D341Med (cell line): ENCODE measurements at places on chromosomes 2 and 18.

DNA sequence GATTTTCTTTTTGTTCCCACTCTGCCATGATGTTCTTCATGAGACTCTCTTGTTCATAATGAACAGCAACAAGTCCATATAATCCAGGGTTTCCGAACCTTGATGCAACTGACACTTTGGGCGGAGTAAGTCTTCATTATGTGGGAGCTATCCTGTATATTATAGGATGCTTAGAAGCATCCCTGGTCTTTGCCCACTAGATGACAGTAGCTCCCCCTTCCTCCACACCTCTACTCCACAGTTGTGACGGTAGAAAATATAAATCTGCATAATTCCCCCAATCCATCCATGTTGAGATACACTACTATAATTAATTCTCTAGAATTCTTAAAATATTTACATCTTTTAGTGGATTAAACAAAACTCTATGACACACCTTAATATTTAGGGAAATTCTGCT lies 482.2 kb upstream of the CELF4 start:
- DNase-seq: peak; percentile 58

DNA sequence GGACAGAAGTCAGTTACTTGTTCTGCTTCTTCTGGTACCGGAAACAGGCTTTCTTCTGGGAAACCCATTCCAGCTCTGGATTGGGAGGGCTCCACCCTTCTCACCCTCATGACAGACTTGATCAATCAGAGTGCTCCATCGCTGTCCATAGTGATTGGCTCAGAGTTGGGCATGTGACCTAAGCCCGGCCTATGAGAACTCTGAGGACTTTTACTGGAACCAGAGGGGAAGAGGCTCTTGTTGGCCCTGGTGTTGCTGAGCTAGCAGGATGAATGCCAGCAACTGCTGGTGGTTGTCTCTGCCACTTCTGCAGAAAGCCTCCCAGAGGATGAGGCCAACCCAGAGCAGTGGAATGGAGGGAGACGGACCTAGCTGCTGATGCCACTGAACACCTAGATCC lies 33.3 kb downstream of the TMEM37 start:
- no peak for DNase-seq

- no peak for DNase-seq
Observed at GRCh38 chr2:59307196-59307595, 1066.1 kb upstream of the FANCL start.

DNA sequence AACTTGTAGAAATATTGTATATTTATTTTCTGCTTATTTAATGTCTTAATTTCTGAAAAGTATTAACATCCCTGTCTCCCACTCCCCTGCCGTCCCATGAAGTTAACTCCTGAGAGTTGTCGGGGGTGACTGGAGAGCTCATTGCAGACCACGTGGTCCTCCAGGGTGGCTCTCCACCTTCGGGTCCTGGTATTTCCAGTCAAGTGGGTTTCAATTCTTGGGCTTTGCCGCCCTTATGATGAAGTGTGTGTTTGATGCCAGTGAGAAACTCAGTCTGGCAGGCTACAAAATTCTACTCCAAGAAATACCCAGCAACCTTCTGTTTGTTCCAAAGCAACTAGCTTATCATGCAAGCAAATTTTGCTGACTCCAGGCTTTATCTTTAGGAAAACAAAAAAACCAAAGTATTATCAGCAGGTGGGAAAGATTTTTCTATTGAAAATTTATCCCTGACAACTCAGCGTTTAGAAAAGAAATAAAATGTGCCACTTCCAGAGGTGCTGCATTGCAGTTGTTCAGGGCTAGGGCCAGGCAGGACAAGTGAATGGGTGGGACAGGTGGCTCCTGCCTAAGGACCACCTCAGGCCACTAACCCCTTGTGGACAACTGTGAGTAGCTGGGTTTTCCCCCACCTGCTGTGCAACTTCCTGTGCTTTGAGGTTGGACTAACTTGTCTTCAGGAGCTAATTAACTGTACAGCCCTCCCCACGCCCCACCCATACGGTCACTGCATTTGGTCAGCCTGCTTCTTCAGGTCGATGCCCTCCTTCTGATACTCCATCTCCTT lies 46.6 kb downstream of the BCL2L11 start:
- no peak for DNase-seq

GRCh38 chr2:98892871-98893270 lies 43.2 kb downstream of the CRACDL start:
- DNase-seq: no peak

GRCh38 chr2:34419856-34420255 lies 820.8 kb upstream of the FAM98A start:
- no peak for DNase-seq

- DNase-seq: no peak
Observed at GRCh38 chr18:2916184-2916583, 69.4 kb downstream of the EMILIN2 start.

GRCh38 chr2:168767258-168767657 lies 35.2 kb upstream of the NOSTRIN start:
- DNase-seq: no peak

GRCh38 chr2:8672940-8673339 lies 8.9 kb upstream of the ID2 start:
- DNase-seq: no peak
